A549 (cell line): ENCODE measurements at places on chromosomes 16 and 17.

DNA sequence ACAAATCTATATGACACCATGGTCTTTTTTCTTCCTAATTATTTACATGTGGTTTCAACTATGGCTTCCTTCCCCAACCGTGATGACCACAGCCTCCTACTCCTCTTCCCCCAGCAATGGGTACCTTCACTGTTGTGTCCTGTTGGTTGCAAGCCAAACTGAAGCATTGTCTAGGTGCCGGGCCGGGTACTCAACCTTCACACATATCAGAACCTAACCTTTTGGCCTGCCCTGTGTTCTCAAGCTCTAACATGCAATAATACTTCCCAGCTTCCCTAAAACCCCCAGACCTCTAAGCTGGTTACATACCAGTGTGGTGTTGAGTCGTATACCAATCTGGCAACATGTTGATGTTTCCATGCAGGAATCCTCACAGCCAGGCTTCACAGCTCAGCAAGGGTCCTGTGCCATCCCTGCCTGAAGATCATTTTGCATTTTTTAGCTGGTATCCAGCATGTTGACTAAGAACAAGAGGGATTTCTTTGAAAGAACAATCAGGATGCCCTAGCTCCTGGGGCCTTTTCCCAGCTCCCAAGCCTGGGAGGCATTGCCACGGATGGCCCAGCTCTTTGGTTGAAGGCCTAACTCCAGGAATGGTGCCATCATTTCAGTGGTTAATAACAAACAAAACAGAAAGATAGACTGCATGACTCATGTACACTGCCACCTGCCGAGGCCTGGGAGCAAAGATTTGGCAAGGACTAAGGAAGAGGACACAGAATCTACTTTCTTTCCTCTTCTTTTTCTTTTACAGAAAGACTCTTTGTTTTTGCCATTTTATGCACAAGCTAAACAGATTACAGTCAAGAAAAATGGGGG is 373.7 kb upstream of the SALL1 start:
- peak; percentile 59 for DNase-seq

DNA sequence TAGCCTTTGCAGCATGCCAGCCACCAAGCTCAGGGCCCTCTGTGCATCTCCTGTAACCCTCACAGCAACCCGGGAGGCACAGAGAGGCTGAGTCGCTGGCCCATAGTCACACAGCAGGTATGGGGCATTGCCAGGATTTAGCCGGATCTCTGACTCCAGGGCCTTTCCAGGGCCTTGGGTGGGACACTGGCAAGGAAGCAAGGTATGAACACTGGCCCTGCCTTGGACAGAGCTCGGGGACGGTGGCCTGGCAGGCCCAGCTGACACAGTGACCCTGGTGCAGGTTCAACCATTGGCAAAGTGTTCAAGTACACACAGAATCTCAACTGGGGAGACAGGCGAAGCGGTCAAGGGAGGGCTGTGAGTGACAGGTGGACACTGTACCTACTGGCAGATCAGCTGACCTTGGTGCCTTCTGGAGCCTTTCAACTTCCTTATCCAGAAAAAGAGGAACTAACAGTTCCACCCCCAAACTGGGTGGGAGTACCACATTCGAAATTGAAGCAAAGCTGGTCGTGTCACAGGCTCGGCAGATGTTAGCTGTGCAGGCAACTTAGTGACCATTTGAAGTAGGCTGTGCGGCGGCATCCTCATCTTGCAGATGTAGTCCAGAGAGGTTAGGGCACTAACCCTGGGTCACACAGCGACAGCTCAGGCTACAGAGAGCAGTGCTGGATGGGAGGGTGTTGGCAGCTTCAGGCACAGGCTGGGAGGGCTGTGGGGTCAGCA is 287.4 kb downstream of the SEC14L1 start:
- no peak for DNase-seq

- no peak for DNase-seq
These were observed 48.9 kb downstream of the RABEP1 start for GRCh38 chr17:5330981-5331380.

GRCh38 chr16:5326395-5326794 is 228.8 kb upstream of the EEF2KMT start:
- DNase-seq: no peak

- DNase-seq: no peak
These were observed 58.2 kb downstream of the CNTNAP4 start for GRCh38 chr16:76335180-76335974.

DNA sequence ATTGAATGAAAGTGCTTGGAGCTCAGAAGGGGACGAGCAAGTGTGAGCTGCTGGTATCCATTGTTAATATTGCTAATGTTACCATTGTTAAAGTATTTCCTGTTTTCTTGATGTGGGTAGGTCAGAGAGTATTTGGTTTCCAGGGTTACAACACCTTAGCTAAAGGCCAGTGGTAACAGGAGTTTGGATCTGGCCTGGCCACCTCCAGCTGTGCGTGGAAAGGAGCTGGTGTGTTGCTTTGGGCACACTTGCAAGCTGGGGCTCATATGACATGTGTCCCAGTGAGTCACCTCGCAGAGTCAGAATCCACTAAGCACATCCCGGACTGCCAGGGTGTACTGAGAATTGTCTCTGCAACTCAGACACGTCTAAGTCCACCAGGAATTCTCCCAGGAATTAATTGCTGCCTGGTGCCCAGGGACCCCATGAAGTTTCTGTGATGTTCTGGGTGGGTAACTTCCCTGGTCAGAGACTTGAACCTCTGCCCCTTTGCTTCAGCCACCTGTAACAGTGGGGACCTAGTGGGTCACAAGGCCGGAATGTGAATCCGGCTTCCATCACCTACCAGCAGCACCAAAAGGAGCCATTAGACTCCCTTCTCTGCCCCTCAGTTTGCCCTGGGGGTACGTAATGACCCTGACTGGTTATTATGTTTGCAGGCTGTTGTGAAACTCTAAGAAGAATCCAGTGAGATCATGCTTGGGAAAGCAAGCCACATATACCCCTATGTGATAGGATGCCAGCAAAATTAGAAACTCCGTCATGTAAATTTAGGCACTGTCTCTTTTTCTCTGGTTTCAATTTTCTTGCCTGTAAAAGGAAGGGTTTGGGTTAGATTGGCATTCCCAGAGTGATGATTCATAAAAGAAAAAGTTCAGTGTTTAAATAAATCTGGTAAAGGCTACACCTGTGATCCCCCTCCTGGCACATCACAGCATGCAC is 12.8 kb downstream of the SLC6A2 start:
- DNase-seq: peak; percentile 24

DNA sequence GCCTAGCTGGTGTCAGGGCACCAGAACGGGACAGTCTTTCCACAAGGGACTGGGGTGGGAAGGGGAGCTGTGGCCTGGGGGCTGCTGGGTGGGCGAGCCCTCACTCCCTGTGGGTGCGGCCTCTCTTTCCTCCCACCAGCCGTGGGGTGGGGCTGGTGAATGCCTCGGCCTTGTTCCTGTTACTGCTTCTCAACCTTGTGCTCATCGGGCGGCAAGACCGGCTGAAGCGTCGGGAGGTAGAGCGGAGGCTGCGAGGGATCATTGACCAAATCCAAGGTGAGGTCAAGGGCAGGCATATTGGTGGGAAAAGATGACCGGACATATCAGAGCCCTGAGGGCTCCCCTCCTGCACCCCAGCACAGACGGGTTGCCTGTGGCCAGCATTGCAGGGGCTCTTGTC is 29.2 kb downstream of the CASKIN2 start:
- no peak for DNase-seq
